ENCODE measurements at places on chromosomes 3 and 15.

DNA sequence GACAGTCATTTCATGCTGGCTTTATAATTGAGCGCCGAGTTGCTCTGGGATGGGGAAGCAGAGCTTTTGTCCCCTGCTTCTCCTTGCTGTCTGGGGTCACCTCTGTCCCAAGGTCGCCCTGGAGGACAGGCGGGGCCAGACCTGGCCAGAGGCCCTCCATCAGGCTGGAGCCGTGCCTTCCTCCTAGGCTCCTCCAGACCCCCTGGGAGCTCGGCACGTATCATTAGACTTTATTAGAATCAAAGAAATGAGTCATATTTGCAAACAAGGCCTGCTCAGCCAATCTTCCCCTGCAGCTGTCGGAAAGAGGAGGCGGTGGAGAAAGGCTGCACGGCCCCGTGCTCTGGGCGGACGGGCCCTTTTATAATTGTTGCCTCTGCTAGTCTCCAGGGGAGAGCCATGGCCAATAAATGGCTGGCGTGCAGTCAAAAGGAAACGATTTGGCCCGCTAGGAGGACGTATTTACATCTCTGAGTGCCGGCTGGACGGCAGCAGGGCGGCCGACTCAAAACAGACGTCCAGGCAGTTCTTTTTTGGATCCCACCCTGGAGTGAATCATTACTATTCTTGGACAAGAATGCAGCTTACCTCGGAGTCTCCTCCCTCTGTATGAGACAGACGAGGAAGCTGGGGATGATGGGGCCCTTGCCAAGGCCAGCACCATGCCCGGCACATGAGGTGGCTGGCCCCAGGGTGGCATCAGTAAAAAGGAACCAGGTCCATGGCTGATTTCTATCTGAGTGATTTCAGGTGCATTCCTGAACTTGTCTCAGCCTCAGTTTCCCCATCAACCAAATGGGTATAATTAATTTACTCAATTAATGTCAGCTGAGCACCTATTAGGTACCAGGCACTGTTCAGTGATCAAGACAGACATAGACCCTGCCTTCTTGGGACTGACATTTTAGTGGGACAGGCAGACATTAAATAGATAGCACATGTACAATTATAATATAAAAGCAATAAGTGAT, 50.6 kb downstream of the SLC6A6 start:
- DNase-seq, result no peak

GRCh38 chr3:4979428-4980228, at the start of gene BHLHE40:
Gene BHLHE40 (plus strand): TSS chr3:4979437. CDS start chr3:4979719, 282 bp downstream.
- peak; percentile 15 for DNase-seq

GRCh38 chr15:65318870-65319356, 14.4 kb downstream of the RNU5B-1 start:
- peak; percentile 59 for DNase-seq

DNA sequence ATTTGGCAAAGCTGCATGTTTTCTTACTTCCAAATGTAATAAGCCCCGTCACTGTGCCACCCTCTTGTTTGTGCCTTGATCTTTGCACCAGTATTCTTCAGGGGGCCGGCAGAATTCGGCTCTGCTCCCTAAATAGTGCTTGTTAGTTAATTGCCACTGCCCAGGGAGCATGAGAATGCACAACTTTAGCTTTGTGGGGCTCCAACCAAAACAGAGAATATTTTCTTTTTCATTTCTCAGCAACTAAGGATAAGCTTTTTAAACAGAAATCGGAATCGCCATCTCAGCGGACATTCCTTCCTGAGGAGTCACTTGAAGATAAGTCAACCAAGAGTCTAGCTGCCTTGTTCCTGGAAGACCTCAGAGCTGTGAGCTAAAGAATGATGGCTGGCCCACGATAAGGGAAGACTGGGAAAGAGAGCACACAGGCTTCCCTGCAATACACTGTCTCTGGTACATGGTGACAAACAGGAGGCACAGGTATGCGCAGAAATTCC, 106.0 kb downstream of the LRIG1 start:
- DNase-seq, result no peak

DNA sequence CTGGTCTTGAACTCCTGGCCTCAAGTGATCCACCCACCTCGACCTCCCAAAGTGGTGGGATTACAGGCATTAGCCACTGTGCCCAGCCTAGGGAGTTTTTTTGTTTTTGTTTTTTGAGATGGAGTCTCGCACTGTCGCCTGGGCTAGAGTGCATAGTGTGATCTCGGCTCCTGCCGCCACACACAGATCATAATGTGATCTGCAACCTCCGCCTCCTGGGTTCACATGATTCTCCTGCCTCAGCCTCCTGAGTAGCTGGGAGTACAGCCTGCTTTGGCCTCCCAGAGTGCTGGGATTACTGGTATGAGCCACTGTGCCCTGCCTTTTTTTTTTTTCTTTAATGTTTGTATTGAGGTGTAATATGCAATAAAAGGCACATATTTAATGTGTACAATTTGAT, 78.2 kb downstream of the SMAD3 start:
- DNase-seq, result no peak

- DNase-seq, result no peak
Measured at GRCh38 chr15:51229907-51230330, 108.5 kb downstream of the CYP19A1 start.

- no peak for DNase-seq
Measured at GRCh38 chr3:185995352-185995751, 57.5 kb upstream of the TRA2B start.

All from stimulated activated CD4-positive, alpha-beta T cell treated with anti-CD3 and anti-CD28 coated beads, Interleukin-1b, Interleukin-23, amount 100 ng/mL, for 24 hours (primary cell).